ENCODE measurements at places on chromosomes 4 and X.
A peak's percentile ranks its signal among the peaks of the same experiment; 100 is the strongest.

DNA sequence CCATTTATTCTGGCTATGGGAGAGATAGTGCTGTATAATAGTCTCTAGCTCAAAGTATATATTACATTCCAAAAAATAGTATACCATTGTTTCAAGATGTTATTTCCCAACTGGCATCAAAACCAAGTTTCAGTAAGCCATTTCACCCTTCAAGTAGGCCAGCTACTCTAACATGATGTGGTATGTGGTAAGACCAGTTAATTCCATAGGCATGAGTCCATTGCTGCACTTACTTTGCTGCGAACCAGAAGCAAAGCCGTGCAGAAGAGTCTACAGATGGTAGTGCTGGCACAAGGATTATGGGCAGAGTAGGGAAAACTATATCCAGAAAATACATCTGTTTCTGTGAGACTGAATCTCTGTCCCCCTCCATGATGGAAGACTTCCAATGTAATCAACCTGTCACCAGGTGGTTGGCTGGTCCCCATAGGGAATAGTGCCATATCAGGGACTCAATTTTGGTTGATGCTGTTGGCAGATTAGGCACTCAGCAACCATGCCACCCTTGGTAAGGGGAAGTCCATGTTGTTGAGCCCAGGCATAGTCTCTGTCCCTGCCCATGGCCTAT lies 49.8 kb upstream of the HSD17B10 start:
- no peak for DNase-seq

GRCh38 chr4:78781924-78782323 lies 5.8 kb downstream of the BMP2K start:
- DNase-seq, result no peak

DNA sequence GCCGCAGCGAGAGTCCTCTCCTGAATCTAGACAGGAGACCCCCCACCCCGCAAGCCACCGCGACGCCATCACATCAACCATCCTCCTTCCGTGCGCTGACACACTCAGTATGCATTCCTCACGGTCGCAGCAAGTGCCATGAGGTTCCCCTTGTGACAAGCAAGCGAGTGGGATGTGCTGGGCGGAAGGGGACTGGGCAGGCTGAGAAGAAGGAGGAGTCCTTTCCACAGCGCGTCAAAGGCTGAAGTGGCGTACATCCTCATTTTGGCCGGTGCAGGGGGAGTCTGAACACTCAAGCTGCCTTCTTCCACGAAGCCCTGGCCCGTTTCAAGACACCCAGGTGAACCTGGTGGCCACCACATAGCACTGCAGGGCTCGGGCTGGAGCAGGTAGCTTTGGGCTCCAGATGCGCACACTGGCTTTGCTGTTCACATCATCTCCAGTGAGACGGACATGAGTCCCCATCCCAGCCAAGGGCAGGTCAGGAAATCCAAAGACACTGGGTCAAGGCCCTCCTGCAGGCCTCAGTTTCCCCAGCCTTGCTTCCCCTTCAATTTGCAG lies 30.4 kb downstream of the CCNQ start:
- DNase-seq, result no peak

DNA sequence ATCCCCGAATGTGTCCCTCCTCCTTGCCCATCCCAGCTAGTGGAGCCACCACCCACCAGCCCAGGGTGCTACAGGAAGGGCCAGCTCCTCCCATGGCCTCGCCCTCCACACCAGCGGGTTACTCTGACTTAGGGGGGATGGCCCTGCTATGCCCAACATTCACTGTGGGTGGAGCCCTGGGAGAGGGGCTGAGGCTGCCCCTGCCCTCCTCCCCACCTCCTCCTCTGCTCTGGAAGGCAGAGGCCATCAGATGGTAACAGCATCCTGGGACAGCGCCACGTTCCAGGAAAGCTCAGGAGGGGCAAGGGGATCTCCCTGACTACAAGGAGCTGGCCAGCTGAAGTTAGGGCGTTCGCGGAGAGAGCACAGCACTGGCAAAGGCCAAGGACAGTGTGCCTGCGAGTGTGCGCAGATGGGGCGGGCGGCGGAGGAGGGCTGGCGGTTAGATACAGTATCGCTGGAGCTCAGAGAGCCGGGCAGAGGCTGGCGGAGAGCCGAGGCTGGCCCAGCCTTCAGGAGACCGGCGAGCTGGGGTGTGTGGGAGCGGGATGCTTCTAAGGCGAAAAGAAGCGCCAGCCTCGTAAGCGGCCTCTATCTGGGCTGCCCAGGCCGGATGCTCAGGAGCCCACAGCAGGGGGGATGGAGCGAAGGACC lies 1.5 kb downstream of the JAKMIP1 start:
- no peak for DNase-seq

DNA sequence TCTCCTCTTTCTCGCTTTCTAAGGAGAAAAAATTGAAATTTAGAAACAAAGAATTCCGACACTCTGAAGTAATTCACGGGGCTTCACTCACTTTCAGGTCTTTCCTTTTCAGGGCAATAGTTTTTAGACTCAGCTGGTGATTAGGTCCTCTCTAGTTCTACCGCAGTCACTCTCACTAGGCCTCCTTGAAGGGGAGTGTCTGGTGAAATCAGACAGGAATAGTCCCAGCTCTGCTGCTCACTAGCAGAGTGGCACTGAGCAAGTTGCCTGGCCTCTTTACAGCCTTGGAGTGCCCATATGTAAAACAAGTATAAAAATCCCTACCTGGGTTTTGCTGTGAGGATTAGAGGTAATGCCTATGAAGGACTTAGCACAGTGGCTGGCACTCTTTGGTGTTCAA lies 64.1 kb downstream of the NEUROG2 start:
- DNase-seq, result no peak

DNA sequence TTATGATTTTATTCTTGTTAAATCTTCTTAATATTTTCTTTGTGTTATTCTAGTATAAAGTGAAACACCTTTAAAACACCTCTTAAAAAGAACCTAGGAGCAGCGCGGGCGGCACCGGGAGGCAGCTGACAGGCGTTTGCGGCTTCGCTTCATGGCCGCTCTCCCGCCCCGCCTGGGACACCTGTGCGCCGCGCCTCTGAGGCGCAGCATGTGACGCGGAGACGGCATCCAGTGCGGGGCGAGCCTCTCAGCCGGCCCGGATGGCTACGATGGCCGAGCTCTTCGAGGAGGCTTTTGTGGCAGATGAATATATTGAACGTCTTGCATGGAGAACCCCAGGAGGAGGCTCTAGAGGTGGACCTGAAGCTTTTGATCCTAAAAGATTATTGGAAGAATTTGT lies 1592.7 kb downstream of the TECRL start:
- no peak for DNase-seq

DNA sequence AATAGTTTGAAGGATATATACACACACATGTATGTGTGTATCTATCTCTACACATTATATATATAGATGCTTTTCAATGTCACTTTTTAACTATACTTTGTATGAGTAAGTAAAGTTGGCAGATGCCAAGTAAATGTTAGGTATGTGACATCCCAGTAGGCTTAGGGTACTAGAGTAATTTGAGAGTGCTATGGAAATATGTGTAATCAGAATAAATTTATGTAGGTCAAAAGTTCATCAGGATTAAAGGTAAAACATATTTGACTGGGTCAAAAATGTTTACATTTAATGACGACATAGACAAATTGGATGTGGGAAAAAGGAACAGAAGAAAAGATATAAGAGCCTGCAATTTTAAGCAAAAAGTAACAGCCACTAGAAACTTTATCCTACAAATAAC lies 588.8 kb downstream of the ANKRD50 start:
- DNase-seq, result no peak

GRCh38 chr4:52545099-52546069 lies 113.7 kb downstream of the USP46 start:
- no peak for DNase-seq

GRCh38 chrX:10571260-10571659 lies 49.1 kb downstream of the MID1 start:
- DNase-seq, result no peak

GRCh38 chrX:111869639-111870034 lies 6.3 kb upstream of the TRPC5OS start:
- DNase-seq, result peak; percentile 57

DNA sequence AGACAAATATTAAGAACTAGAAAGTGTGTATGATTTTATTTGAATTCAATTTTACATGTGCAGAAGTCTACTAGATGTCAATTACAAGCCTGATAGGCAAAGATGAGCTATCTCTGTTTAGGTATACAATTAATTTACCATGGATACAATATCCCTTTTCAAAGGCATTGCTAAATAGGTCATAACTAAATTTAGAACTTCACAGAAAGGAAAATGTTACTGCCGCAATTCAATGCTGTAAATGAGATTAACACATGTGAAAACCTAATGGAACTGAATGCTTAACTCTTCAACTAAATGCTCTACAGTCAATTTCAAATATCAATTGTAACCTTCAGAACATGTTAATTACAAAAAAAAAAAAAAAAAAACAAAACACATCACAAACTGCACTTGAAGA lies 14.6 kb downstream of the RAP2C start:
- no peak for DNase-seq

DNA sequence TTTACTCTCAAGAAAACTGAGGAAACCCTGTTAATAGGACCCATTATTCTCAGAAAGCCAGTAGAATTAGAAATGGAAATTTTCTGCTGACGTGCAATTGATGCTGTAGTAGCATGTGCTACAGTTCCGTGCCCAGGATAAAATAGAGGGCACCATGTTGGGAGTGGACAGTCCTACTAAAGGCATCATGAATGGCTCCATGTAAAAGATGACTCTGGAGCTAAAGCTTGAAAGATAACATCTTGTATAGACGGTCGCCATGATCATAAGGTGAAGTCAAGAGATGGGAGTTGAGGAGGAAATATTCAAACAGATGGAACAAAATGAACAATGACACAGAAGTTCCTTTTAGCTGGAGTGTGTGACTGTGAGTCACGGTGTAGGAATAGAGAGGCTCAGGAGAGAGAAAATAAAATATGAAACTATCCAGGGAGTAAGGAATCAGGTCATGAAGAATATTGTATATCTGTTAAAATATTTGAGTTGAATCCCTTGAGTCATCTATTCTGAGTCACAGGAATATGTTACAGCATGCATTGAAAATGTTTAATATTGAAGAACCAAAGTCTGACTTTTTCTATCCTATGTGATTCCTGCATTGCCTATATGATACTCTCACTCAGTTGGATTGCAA lies 31.8 kb downstream of the ANXA10 start:
- DNase-seq, result no peak

GRCh38 chrX:39910651-39911050 lies 187.1 kb downstream of the BCOR start:
- DNase-seq, result no peak

DNA sequence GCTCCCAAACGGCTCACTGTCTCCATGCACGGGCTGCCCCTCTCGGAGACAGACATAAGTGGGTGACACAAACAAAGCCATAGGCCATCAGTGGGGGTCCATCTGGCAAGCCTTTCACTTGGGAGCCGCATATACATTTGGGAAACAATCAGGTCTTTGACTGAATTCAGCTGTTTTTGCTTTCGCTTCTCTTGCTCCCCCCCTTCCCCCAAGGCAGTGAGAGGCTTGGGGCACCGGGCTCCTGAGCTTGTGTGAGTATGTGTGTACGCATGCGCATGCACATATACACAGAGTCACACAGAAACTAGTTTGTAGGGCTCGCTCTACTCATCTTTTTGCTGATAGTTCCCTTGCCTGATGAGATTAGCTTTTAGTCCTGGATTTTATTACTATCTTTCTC lies 284.4 kb downstream of the AFF2 start:
- no peak for DNase-seq

- no peak for DNase-seq
Observed at GRCh38 chr4:149549911-149550310, 265.7 kb downstream of the IQCM start.

DNA sequence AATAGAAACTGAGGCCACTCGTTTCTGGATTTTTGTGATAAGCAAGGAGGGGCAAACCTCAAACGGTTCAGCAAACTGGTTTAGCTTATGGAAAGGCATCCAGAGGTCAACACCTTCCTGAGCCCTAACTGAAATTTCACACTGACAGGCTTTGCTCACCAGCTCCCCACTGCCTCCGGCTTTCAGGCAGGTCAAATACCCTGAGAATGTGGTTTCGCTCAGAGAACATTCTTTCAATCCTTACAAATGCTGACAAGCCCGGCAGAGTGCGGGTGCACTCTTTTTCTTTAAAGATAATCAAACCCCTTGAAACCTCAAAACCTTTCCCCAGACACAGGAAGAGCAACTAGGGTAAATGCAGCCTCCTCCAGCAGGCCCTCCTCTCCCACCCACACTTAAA lies 41.5 kb downstream of the CD40LG start:
- no peak for DNase-seq

GRCh38 chr4:124974152-124974551 lies 261.6 kb upstream of the ANKRD50 start:
- no peak for DNase-seq
